Stomach (tissue), 19 donors: ENCODE measurements at places on chromosomes 4 and X. TPM values are rescaled to one million over a fixed set of nuclear protein-coding genes. Genes with fewer than 3 reads are reported as not detected.

- no peak for DNase-seq
Measured at GRCh38 chr4:57159866-57160265, 49.7 kb upstream of the IGFBP7 start.

Gene SAGE1
- total RNA-seq = not detected

Gene GUCY1B1
- 39.7 TPM for total RNA-seq

DNA sequence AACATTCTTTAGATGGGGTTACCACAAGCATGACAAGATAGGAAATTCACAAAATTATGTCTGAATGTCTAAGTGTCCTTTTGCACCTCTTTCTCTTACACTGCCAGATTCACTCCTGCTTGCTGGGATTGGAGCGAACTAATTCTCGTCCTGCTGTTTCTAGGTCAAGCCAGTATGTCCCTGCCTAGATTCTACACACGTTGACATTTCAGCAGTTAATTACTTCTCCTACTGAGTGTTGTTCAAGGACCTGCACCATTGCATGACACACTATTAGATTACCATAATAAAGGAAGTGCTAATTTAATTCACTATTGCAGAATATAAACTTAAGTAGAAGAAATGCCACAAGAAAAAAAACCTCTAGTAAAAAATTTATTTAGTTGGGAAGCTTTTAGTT lies 1911.7 kb downstream of the PCDH7 start:
- no peak for DNase-seq

- DNase-seq = no peak
Measured at GRCh38 chrX:70336767-70337166, 46.9 kb downstream of the KIF4A start.

DNA sequence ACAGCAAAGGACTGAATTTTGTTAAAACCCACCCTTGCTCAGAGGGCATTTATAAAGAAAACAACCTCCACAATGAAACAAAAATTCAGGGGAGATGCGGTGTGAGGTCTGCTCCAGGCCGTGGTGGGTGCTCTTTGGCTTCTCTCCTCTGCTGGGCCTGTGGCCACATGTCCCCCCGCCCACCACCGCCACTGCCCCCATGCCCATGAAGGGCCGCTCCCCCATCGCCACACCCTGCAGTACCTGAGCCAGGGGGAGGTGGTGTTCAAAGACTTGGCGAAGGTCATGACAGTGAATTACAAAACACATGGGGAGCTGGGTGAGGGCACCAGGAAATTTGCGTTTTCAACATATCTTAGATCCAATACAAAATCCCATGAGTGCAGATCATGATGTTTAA lies 14.2 kb upstream of the CFAP299 start:
- no peak for DNase-seq

- DNase-seq = peak; percentile 97
Measured at GRCh38 chr4:1683736-1684505, at the start of gene FAM53A. FAM53A (minus strand) TSS chr4:1684313; CDS start chr4:1668741, 15,572 bp downstream.

DNA sequence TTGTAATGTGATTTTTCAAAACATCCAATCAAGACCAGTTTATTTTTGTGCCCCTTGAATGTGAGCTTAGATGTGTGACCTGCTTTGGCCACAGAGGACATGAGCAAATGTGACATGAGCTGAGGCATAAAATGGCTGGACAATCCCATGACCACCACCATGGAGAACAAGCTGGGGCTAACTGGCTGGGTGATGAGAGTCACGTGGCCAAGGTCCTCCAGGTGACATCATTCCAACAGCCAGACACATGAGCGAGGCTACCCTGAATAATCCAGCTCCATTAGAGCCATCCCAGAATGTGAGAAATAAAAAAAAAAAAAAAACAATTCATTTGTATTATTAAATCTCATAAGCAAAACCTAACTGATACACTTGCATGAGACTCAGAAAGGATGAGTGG lies 90.4 kb upstream of the LDB2 start:
- DNase-seq = no peak

DNA sequence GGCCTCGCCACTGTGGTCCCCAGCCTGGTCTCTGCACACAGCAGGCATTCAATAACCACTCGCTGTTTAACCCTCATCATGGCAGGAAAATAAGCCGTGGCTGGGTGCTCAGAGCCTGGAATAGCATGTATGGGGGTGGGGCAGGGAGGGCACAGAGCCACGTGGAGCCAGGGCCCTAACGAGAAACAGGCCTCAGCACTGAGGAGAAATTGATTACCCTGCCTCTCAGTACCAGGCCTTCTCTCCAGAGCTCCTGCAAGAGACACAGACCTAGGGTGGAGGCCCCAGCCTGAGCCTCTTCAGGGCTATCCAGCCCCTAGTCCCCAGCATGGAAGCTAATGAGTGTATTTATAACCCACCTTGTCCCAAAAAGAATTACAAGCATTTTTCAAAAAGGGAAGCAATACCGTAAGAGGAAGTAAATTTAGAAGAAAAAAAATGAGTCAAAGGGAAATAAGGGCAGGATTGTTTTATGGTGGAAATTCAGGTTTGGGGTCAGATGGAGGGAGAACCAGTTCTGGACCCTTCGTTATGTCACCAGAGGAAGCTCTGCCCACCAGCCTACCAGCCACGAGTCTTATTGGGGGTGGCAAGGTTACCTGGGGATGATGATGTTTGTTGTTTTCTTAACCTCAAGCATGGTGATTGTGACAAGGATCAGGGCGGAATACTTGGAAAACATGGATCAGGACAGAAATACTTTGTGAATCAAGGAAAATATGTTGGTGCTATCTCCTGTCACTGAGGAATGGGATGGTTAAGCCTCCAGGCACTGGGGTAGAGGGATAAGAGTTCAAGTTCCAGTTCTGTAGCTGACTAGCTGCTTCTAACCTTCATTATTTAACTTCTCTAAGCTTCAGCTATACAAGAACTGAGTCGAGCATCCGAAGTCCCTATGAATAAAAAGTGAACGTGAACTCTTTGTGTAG lies 101.9 kb upstream of the RBPJ start:
- peak; percentile 53 for DNase-seq

DNA sequence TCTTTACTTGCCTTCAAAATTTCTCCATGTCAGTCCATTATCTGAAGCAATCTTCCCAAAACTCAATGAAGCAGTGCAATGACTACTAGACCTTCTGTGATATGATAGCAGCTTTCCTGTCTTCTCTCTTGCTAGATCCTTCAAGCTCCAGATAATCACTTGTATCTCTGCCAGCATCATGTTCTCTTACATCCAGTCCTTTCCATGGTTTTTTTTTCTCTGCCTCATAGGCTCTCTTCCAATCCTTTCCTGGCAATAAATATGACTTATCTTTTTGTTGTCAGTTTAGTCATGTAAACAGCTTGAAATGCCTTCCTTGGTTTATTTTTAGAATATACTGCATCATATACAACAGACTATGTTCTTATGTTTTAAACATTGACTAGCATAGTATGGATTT lies 193.5 kb downstream of the CFAP299 start:
- DNase-seq = no peak

GRCh38 chrX:38233891-38234667 lies 13.4 kb upstream of the SRPX start:
- DNase-seq = no peak

DNA sequence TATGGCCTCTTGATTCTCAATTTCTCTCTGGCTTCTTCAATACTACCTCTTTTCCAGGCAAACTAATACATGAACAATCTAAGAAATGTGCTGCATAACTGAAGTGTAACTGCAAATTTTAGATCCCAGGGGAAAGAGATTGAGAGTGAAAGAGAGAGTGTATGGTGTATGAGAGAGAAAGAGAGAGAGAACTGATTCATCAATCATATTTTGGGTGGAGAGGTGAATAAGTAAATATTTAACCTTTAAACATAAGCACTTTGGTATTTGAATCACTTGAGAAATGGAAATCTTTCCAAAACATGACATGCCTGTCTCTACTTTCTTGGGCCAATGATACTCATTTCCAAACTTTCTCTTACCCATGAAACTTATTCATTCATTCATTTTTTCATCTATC lies 147.2 kb upstream of the DIPK2B start:
- DNase-seq = no peak

- DNase-seq = no peak
Measured at GRCh38 chr4:107736037-107736436, 16.0 kb upstream of the PAPSS1 start.

DNA sequence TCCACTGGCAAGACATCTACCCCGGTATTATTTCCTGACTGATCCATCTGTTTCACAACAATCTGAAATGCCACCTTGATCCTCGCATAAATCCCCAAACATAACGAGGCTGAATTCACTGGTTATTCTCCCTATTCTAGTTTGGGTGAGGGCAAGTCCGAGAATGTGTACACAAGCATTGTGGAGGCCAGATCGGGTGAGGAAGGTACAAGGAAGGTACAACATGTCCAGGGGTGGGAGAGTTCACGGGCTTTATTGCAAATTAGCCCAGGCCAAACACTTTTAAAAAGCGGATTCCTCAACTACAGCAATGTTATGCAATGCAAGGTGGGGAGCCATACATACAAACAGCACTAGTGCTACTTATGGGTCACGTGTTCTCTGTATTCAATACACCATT lies 82.0 kb upstream of the STS start:
- DNase-seq = no peak

Gene RENBP
- total RNA-seq = not detected

- no peak for DNase-seq
Measured at GRCh38 chr4:145348291-145348690, 133.4 kb upstream of the SMAD1 start.

DNA sequence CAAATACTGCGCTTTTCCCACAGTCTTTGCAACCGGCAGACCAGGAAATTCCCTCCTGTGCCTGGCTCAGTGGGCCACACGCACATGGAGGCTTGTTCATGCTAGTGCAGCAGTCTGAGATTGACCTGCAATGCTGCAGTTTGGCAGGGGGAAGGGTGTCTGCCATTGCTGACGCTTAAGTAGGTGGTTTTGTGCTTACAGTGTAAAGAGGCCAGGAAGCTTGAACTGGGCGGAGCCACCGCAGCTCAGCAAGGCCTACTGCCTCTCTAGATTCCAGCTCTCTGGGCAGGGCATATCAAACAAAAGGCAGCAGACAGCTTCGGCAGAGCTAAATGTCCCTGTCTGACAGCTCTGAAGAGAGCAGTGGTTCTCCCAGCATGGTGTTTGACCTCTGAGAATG lies 390.5 kb upstream of the TECRL start:
- DNase-seq = no peak

DNA sequence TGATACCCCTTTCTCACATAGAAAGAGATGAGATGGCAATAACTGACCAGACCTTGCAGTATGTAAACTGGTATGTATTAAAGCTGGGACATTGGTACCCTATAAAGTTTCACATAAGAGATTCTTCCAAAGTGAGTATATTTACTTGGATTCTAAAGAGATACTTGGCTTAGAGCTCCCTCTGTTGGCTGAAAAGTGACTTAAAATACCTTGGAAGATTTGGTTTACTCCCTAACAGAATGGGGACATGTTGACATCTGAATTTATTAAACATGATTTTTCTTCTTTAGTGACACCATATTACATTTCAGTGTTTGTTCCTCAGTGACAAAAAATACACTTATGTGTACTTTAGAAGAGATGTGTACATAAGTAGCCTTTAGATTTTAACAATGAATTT lies 47.9 kb upstream of the RGN start:
- peak; percentile 76 for DNase-seq

Gene SYNPO2
- total RNA-seq = 114 TPM

Gene NXF3
- not detected for total RNA-seq

Gene SSX3
- not detected for total RNA-seq

Gene CT83
- not detected for total RNA-seq
